ENCODE measurements at places on chromosomes 5 and 9.

- no peak for DNase-seq
Measured at GRCh38 chr5:16744164-16744880, 127.5 kb upstream of the RETREG1 start.

DNA sequence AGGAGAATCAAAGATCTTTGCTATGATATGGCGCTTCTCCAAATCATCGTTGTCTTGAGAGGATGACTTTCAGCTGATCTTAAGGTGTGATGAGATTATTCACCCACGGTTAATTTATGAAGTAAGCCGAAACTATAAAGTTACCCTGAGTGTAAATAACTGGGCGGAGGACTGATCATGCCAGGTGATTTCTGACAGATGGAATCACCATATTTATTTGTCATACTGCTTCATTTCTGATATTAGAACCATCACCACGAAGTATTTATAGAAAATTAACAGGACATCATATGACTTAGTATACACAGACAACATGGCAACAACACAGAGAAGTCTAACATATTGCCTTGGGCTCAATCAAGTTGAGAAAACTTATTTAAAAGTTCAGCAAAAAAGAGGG lies 601.9 kb downstream of the RAB3C start:
- no peak for DNase-seq

DNA sequence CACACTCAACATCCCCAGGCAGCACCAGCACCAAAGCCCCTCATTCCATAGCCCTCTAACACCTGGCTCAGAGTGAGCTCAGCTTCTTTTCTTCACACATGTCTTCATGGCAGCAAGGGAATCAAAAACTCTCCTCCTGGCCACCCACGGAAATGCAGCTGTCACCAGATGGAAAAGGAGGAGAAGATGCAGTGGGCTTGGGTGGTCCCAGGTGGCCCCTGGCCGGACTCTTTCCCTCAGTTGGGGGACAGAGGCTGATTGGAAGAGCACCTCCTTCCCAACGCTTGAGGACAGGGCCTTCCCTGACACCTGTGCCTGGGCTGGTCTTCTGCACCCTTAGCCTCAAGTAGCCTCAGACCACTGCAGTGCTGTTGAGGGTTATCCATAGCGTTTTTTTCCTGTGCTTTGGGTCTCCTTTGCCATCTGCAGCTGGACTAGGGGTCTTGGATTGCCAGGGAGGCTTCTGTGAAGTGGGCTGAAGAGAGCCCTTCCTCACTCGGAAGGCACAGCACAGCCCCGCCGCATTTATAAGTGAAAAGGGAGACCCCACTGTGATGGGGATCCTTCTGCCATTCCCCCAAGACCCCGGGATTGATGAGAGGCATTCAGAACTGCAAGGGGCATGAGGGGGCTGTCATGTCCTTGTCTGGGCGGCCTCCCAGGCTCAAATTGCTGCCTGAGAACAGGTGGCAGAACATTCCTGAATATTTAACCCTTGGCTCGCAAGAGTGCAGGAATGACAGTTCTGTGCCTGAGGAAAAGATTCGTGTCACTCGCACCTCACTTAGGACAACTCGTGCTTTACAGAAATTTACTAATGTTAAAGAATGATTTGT lies 200.0 kb downstream of the AUH start:
- DNase-seq: no peak

DNA sequence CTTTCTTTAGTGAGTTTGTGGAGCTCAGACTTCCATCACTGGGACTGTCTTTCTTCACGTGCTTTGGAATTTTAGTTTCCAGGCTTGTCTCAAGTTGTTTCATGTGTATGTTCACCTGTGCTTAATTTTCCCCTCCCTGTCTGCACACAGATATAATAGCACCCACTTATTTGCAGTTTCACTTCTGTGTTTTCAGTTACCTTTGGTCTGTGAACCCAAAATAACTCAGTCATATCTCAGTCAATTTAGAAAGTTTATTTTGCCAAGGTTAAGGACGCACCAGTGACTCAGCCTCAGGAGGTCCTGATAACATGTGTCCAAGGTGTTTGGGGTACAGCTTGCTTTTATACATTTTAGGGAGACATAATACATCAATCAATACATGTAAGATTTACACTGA lies 330.4 kb downstream of the ICE1 start:
- no peak for DNase-seq

- no peak for DNase-seq
Measured at GRCh38 chr5:149054416-149054815, 8.4 kb downstream of the SH3TC2 start.
